Chondrocyte (in vitro differentiated cells): ENCODE measurements at places on chromosomes 2 and 18. TPM values are rescaled to one million over a fixed set of nuclear protein-coding genes. Genes with fewer than 3 reads are reported as not detected.

The SERPINB13 gene
- total RNA-seq: not detected in 3 replicates

The ADRA2B gene
- 0.07 TPM in 1 of 3 replicates, not detected in the others for total RNA-seq

The LONRF2 gene
- total RNA-seq: 1.7 to 1.8 TPM (median 1.7 TPM) in 3 replicates

The CCDC178 gene
- not detected in 3 replicates for total RNA-seq

The SYT4 gene
- total RNA-seq: not detected in 3 replicates

The TIGD1 gene
- 3.2 to 6.7 TPM (median 3.3 TPM) in 3 replicates for total RNA-seq

The ABCB11 gene
- total RNA-seq: not detected in 3 replicates

The PTPRN gene
- 0.67 to 0.87 TPM (median 0.80 TPM) in 3 replicates for total RNA-seq

The NYAP2 gene
- total RNA-seq: 0.05 TPM in 1 of 3 replicates, not detected in the others

The STAM2 gene
- 33.5 to 34.8 TPM (median 34.7 TPM) in 3 replicates for total RNA-seq

The UGT1A4 gene
- not detected in 3 replicates for total RNA-seq

The NTSR2 gene
- not detected in 3 replicates for total RNA-seq

The VWC2L gene
- total RNA-seq: not detected in 3 replicates
